AG10803 (cell line): ENCODE measurements at places on chromosomes 2 and 18.

- no peak for DNase-seq
These were observed 394.3 kb downstream of the CMPK2 start for GRCh38 chr2:6471419-6471818.

GRCh38 chr2:224807153-224807964 is 91.2 kb upstream of the CCDC195 start:
- no peak for DNase-seq

DNA sequence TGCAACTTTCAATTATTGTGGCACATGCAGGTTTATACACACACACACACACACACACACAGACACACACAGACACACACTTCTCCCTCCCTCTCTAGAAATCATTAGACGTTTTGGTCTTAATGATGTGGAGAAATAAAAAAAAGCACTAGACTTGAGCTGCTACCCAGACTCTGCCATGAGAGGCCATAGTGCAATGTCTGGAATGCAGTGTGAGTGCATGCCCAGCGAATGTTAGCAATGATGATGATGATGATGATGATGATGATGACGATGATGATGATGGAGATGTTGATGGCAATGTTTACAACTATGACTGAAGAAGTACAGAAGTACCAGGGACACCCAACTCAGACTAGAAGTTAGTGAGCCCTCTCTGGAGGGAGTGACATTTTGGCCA is 23.8 kb upstream of the KLHL29 start:
- no peak for DNase-seq

GRCh38 chr2:2771721-2772411 is 440.8 kb upstream of the MYT1L start:
- no peak for DNase-seq

DNA sequence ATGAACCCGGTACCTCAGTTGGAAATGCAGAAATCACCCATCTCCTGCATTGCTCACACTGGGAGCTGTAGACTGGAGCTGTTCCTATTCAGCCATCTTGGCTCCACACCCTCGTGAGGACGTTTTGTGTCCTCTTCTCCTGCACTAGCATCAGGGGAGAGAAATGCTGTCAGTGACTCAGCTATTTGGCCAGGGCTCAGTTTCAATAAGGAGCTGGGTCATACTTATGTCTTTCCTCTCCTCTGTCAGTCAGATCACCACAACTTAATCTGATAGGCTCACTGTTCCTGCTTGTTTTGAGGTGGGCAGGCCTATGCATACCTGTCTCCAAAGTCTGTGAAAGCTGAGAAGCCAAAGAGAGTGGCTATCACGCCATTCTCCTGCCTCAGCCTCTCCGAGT is 921.2 kb downstream of the DCC start:
- DNase-seq, result no peak

- DNase-seq, result no peak
These were observed 643.1 kb downstream of the SLC4A3 start for GRCh38 chr2:220270481-220271070.

DNA sequence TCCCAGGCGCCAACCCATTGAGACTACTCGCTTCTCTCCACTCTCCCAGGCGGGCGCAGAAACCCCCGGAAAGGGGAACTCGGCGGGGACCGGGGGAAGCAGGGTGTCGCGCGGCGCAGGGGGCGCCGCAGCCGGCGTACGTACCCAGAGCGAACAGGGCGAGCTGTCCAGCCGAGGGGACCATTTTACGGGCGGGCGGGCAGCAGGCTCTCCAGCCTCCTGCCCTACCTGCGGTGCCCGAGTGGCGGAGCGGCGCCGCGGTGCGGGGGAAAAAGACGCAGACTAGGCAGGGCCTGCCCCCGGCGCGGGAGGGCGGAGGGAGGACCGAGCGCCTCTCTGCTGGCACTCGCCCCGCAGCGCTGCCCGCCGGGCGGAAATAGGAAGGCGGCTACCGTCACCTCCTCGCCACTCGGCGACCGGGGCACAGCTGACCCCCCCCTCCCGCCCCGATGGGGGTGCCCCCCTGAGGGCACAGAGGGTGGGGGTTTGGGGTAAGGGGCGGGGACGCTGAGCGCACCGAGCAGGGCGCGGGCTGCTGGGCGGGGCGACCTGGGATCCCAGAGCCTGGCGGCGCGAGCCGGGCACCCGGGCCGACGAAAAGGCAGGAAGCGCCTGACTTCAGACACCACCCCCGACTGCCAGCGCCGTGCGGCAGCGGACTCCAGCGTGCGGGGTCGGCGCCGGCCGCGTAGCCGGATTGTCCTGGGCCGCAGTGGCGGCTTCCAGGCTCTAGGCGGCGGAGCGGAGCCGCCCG is at the start of gene TGFA:
TGFA (minus strand) TSS at position 243 of the 754 bp plus-strand sequence; CDS start at position 184, 59 bp downstream.
- DNase-seq, result peak; percentile 51

DNA sequence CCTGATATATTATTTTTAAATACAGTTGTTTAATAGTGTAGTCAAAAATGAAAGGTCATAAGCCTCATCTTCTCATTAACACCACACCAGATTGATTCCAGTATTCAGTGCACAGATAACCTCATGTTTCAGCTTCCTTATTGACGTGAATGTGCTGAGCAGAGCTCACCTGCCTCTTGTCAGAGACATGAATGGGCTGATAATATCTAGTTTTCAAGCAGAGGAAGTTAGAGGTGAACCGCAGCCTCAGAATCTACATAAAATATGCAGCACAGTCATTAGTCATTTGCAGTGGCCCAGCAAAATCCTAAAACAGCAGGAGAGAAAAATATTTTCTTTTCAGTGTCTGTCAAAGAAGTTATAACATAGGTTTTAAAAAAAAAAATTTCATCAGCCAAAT is 216.2 kb downstream of the GBX2 start:
- DNase-seq, result no peak

GRCh38 chr2:120709608-120710041 is 26.0 kb upstream of the GLI2 start:
- DNase-seq, result no peak

DNA sequence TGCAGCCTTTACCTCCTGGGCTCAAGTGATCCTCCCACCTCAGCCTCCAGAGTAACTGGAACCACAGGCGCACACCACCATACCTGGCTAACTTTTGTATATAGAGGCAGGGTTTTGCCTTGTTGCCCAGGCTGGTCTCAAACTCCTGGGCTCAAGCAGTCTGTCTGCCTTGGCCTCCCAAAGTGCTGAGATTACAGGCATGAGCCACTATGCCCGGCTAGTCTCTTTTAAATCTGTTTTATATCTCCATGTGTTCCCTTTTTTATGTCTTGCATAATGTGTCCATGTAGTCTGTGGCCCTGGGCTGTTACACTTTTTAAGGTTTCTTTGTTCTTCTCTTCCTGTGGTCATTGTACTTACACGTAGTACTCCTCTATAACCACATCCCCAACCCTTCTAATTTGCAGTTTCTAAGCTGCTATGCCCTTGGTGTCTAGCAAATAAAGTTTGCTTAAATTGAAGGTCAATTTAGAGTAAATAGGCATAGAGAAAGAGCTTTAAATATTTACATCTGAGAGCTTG is 168.2 kb downstream of the MCFD2 start:
- peak; percentile 26 for DNase-seq

DNA sequence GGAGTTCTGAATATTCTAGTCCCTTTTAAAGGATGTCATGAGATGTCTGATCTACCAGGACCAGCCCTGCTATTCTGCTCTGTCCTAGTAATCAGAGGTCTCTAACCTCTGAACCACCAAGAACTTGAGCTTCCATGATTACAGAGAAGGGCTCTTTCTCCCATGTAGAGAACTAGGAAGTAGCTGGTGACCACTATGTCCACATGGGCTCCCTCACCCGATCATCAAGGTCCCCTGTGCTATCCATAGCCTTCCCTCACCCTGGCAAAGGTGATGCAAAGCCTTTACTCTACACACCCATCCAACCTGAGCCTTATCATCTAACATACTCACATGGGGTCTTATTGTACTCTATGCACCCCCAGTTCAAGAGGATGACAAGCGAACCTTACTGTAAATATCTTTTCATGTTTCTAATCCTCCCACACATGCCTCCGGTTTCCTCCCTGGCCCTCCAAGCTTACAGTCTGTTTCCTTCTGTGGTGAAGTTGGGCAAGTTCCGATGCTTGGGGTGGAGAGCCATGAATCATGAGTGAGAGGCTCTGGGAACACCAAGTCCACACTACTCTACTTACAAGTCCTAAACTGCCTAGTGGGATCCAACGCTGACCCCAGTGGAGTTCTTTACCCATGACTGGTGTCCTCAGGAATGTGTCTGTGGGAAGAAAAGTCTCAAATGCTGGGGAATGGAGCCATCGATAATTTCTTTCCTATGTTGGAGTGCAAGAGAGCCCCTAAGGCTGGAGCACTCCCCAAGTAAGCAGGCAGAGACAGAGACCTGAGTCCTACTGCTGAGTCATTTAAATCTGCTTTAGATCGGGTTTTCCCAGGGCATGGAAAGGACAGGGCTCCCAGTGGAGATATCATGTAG is 73.3 kb upstream of the KLF7 start:
- peak; percentile 100 for DNase-seq

GRCh38 chr2:15730545-15731212 is 139.0 kb downstream of the DDX1 start:
- DNase-seq, result peak; percentile 93

DNA sequence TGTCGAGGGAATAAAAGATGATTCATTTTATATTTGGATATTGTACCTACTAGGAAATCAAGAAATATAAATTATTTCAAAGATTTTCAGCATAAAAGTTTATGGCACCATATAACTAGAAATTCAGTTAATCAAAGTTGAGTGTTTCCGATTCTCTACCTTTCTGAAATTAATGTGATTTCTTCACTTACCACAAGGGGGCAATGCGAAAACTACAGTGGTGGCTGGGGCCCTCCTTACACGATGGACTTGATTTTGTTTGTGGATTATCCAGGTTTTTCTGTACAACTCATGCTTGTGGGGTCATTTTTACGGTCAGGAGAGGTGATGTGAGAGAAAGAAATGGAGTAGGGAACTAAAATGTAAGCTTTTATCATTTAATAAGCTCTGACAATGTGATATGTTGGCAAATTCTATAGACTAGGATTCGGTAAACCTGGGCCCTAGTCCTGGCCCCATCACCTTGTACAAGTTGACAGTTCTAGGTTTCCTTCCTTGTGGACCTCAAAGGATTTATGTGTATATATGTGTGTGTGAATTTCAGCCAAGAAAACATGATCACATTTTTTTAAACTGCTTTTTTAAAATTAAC is 47.6 kb downstream of the G6PC2 start:
- no peak for DNase-seq

DNA sequence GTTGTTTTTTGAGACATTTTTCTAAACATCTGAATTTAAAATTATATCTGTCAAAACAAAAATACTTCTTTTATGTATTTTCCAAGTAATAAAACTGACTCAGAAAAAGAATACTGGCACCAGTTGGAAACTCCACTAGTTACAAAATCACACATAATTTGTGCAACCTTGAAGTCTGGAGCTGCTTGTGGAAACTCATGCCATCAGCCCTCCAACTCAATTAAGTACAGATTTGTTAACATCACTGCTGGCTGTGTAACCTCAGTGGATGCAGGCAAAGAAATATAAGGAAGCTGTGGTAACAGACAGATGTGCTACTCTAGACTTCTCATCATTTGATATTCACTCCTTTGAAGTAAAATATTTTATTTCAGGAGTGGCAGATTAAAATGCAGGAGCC is 30.0 kb upstream of the RAPH1 start:
- DNase-seq, result peak; percentile 59

DNA sequence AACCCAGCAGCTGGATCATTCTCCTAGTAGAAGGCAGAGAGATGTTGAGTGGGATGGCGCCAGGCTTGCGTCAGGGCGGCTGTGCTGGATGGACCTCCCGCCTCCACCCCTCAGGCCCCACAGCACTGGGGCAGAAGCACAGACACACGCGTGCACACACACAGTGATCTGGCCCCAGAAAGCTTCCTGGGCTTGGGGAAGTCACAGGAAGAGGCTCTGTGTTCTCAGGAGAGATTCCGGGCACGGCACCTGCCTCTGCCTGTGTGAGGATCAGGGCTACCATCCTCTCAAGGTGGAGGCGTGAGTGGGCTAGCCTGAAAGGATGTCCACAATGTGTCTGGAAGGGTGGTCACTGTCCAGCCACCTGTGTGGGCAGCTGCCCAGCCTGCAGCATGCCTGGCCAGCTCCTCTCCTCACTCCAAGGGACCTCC is 229.8 kb upstream of the HS6ST1 start:
- no peak for DNase-seq

- no peak for DNase-seq
These were observed 90.9 kb upstream of the ID2 start for GRCh38 chr2:8590938-8591337.

DNA sequence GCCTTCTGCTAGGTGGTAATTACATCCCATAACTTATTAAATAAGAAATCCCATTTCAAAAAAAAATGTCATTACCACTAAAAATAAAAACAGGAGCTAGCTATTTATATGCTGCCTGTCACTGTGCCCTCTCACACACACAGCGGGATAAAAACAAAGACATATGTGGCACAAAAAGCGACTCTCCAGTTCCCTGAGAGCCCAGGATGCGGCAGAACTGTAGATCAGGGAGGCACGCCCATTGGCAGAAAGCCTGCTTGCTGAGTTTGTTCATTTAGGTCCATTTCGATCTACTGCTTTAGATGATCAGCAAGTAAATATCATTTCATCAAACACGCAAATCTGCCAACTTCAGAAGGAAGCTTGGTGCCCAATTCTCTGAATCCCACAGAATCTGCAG is 124.4 kb downstream of the TMEM163 start:
- no peak for DNase-seq

DNA sequence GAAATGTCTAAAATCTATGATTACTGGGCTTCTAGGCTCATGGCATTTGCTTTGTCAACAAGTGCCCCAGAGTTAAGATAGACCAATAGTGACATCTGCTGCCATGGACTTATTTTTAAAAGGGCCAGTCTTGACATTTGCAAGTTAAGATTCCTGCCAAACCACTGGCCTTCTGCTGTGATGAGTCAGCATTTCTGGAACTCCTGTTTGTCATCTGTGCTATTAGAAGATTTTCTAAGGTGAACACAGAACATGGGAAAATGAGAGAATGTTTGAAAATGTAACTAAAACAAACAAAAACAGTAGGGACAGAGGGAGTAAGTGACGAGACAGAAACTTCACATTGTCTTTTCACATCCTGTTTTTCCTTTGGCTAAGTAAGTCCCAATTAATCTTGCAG is 93.7 kb upstream of the WDR75 start:
- peak; percentile 98 for DNase-seq

DNA sequence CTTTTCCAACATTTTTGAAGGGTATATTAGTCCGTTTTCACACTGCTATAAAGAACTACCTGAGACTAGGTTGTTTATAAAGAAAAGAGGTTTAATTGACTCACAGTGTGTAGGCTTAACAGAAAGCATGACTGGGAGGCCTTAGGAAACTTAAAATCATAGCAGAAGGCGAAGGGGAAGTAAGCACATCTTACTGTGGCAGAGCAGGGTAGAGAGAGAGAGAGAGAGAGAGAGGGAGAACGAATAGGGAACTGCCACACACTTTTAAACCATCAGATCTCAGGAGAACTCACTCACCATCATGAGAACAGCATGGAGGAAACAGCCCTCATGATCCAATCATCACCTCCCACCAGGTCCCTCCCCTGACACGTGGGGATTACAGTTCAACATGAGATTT is 420.3 kb downstream of the SOCS6 start:
- no peak for DNase-seq

- no peak for DNase-seq
These were observed 84.9 kb downstream of the MAPK4 start for GRCh38 chr18:50644807-50645206.
